ENCODE measurements at places on chromosomes 13 and 19.

DNA sequence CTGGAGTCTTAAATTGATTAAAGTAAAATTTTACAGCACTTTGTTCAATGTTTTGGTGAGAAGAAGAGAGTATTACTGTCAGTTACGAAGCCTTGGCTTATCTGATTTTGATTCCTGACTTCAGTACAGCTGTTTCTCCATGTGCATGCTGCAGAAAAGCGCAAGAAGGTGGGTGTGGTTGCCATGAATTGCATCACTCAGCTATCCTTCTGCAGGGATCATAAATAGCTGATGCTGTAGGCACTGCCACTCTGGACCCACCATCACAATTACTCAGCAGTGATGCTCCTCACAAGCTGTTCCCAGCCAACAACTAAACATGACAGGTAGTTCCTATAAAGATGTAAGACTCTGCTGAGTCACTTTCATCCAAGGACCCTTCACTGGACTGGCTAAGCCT, 321.2 kb downstream of the IRS2 start:
- no peak for DNase-seq

DNA sequence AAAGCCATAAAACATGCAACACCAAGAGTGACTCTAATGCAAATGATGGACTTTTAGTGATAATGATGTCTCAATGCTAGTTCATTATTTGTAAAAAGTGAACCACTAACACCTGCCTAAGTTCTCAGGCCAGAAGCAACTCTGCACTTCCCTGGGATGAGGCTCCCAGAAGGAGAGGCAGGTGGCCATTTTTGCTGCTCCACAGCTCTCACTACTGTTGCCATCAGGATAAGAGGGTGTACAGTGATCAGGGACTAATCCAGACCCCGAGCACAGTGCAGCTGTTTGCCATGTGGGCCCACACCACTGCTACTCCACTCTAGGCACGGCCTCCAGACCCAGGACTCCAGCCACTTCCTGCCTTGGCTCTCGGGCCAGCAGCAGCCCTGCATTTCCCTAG, 828.3 kb upstream of the MIR17HG start:
- no peak for DNase-seq

GRCh38 chr13:48506092-48506701, 26.7 kb downstream of the RCBTB2 start:
- DNase-seq: no peak

DNA sequence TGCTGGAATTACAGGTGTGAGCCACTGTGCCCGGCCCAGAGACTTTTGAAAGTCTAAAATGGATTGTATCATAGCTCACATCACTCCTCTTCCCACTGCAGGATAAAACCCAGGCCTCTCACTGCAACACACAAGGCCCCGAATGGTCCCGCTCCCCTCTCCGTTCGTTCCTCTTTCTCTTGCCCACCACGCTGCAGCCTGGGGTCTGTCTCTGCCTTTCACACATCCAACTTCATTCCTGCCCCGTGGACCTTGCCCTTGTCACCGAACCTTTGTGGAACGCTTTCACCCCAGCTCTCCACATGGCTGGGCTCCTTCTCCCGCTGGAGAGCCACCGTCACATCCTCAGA, 42.6 kb downstream of the NFIC start:
- no peak for DNase-seq

DNA sequence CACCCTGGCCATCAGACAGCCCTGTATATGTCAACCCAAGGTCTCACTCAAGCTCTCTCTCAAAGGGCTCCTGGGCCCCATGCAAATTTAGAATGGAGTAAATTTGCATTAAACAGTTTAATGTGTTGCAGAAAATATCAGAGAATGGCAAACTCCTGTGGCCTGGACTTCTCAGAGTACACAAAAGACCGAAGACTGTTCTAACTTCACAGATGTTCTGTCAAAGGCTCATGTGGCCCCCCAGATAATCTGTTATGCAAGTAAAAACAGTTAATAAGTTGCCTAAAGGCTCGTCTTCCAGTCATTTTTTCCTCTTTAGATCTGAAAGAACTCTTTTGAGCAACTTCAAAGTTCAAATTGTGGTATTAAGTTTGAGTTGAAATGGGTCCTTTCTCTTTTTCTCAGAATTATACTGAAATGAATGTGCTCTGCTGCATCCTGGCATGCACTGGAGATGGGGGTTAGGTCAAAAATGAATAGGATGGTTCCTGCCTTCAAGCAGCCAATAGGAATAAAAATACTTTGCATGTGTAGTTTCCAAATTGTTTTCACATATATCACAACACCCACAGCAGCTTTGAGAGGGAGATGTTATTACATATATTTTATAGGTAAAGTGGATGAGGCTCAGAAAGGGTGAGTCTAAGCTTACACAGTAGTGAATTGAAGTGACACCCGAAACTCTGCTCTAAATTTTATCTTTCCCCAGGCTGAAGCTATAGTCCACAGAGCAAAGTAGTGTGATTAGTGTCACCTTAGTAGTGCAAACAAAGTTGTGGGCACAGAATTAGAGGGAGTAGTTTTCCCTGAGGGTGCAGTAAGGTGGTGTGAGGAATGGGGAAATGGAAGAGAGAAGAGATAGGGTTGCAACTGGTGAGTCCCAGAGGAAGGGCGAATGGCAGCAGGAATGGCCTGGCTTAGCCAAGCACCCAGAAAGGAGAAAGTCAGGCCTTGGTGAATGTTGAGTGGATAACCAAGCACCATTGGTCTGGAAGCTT, 205.0 kb upstream of the RFC3 start:
- peak; percentile 47 for DNase-seq

DNA sequence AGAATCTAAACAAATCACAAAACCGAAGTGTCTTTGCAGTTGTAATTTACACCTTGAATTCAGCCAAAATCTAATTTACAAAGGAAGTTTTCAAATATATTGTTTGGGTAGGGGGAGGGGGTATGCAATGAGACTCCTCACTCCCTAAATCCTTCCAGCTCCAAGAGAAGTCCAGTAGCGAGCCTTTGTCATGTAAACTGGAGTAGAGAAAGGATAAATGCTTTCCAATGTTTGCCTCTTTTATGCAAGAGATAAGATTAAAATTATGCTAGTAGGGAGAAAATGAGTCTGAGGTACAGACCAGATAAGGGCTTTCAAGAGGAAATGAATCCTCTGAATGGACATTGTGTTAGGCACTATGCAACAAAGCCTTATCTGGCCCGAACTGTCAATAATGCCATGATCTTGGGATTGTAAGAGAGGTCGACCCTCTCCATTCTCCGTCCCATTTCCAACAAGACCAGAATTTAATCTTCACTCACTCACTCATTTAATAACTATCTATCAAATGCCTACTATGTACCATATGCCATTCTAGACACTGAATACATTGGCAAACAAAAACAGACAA, 199.2 kb downstream of the LACC1 start:
- DNase-seq: no peak

DNA sequence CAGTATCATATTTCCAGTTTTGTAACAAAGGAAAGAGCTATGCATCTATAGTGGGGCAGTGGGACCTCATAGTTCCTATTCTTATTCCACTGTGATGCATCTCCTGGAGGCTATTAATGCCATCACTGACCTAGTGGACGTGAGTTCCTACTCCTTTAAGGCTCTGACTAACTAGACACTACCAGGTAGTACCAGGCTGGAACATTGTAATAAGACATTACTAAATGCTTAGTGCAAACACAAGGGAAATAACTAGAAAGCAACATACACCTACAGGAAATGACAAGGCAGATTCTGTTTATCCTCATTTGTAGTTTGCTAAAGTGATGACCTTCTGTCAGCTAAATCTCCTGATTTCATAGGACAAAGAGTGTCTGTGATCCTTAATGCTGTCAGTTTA, 192.5 kb downstream of the POSTN start:
- no peak for DNase-seq

DNA sequence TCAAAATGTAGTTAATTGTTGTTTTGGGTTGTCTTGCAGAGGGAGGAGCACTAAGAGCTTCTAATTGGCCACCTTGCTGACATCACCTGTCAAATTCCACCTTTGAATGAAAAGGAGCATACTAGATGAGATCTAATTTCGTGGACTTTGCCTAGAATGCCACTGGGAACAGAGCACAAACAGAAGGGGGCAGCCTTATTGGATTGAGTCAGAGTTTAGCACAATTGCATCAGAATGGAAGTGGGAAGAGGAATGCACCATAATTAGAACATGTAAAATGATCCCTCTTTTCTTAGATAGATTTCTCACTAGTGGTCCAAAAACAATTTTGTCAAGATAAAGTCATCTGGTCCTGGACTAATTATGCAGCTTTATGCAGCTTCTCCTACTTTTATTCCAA, 1552.2 kb downstream of the PCDH9 start:
- no peak for DNase-seq

GRCh38 chr19:29524201-29524911, 1.4 kb upstream of the VSTM2B start:
- no peak for DNase-seq

DNA sequence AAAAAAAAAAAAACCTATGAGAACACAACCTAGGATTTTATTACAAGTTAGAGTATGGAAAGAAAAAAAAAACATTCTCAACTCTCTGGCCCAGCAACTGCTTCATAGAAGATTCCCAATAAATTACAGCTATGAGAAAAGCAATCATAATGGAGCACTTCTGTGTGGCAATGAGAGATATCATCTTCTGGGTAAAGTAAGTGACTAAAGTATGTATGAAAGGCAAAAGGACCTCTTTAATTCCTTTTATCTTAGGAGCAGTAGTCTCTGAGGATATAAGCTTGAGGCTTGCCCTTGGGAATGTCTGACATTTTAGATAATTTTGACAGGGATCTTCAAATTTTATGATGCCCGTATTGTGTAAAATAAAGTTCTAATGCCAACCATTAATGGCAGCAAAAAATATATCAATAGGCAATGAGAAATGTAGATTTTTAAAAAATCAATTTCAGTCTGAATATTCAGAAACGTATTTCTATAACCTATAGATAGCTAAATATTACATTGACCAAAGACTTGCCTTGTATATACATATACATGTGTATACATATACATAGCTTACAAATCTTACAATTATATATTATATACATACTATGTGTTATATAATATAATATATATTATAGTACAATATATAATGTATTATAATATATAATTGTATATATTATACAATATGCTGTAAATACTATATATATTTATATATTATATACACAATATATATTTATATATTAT, 823.9 kb upstream of the SLITRK1 start:
- DNase-seq: no peak

GRCh38 chr19:43624933-43625332, 5.5 kb upstream of the ZNF428 start:
- peak; percentile 92 for DNase-seq

DNA sequence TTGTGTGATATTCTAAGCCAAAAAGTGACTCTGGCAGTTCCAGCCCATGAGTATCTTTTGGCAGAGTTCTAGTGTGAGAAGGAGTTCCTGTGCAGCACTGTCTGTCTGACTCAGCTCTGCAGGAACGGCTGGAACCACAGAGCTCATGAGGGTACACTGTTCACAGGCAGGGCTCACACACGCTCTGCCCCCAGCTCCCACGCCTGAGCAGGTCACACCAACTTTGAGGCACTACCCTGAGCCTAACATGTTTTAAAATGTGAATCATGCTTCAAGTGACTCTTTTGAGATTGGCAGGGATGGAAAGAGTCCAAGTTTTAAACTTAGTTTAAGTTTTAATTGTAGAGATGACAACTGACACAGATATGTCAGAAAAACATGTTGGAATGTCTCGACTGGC, 1203.3 kb downstream of the UQCRFS1 start:
- DNase-seq: no peak

GRCh38 chr19:11247391-11247790, 8.0 kb downstream of the ANGPTL8 start:
- DNase-seq: no peak

DNA sequence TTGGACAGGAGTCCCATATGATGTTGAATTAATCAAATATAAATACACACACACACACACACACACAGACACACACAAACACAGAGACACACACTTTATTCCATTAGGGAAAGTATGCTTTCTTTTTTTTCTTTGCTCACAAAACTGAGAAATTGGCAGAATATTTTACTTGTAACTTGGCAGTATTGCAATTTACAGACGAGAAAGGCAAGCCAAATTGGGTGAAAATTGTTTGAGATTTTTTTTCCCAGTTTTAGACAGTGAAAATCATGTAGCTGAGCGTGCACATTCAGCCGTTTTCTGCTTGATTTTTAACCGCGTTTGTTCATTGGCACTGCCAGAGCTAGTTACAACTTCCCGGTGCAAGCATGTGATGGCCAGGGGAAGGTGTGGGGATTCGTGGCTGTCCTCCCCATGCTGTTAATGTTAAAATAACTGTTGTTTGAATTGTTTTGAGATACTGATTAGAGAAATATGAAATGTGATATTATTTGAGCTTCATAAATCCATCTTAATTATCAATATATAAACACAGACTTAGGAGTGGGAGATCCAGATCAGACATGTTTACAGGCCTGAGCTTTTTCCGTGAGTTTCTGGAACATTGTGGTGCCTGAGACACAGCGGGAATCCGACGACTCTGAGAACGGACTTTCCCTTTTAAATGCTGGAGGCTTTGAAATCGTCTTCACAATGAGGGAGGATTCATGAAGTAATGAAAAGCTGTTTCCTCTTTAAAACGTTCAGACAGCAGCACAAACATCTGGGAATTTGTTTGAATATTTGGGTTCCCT, 125.5 kb downstream of the KCNRG start:
- no peak for DNase-seq

DNA sequence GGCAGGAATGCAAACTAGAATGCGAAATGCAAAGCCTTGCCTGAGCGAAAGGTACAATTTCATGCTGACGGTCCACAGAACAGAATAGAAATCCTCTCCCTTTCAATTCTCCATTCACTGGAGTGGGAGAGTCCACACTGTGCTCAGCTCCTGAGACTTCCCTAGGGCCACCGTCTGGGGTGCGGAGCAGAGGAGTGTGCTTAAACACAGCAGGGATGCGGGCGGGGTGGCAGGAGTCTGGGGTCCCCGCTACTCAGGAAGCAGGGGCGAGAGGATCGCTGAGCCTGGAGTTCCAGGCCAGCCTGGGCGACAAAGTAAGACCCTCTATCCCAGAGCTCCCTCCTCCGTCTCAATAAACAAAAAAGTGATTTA, 552 bp upstream of the ZNF816 start:
- peak; percentile 18 for DNase-seq

DNA sequence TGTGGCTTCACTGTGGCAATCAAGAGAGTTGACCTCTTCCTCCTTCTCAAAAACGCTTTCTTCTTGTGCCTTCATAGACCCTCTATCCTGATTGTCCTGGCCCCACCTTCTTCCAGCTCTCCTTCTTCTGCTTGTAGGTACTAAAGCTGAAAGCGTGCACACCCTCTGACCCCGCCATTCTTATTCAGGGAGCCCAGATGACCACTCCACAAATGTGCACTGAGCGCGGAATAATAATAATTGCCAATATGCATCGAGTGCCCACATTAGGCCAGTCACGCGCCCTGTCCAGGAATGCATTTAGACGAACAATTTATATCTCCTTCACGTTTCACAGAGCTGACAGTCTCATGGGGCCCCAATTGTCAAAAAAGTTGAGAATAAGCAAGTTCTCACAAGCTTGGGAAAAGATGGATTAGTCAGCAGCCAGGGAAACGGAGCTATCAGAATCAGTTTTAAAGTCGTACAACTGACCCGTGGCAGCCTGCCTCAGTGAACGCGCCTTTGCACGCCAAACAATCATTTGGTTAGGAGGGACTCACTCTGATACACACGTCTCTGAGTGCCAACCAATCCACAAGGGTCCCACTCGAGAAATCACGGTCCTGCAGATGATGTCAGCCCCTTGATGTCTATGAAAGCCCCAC, 36.7 kb upstream of the PEG3 start:
- DNase-seq: no peak
